Urothelium cell line (cell line): ENCODE measurements at places on chromosomes 7 and 10.

GRCh38 chr10:113132591-113133121 is 182.6 kb downstream of the TCF7L2 start:
- peak; percentile 18 for DNase-seq

- no peak for DNase-seq
Measured at GRCh38 chr10:50794490-50794889, 54.8 kb downstream of the ASAH2B start.

DNA sequence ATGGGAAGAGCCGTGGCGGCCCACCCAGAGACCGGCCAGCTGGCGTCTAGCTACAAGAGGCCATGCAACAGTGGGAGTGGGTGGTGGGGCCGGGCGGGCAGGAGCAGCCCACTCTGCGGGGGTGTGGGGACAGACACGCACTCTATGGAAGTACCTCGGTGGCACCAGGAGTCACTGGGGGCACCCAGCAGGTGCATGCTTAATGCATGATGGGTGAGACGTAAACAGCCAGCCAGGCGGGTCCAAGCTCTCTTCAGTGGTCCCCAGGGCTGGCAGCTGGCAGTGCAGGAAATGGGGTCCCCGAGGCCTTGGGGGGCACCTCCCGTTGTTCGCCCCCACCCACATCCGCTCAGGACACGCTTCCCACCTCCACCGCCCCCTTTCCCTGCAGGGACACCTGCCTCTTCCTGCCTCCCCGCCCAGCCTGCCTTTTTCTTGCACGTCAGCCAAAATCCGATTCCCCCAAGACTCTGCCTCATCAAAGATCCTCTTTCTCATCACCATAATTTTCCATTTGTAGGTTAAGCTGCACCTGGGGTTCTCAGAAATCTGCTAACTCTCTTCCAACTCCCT is 22.6 kb upstream of the PSMG3 start:
- no peak for DNase-seq

DNA sequence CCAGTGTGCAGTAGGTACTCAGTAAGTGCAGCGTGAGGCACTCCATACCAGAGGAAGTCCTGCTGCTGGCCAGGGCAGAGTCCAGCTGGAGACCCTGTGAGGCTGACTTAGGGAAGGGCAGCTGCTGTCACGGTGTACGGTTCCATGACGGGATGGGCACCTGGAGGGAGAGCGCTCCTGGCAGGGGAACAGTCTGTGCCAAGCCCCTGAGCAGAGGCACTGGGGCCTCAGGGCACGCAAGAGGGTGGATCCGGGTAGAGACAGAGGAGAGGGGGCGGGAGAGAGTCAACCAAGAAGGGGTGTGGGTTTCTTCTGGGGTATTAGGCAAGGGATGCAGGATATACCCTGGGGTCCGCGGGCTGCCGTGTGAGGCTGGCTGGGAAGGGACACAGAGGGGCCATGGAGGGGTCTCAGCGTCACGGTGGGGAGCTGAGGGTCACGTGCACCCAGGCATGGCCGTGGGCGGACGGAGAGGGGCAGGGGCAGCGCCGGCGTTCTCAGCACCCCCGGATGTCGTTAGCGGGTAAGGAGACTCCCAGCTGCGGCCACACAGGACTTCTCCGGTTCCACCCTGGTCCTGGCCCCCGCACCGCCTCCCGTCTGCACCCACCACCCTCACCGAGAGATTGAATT is 70.5 kb downstream of the MICALL2 start:
- DNase-seq = no peak

DNA sequence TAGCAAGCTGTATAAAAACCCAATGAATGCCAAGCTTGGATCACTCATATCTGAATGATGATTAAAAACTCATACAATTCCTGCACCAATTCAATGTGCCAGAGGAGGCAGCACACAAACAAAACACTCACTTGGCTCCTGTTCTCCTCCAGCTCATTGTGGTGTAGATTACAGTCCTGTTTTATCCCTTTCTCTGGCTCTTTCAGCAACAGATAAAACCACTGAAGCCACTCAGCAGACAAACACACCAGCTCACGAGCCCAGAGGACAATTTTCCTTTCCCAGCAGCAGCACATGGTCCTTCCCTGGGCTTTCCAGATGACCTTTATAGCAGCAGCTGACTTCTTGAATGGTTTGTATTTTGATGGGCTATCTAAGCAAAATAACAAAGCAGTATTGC is 107.3 kb upstream of the STARD3NL start:
- DNase-seq = peak; percentile 24

- DNase-seq = no peak
Measured at GRCh38 chr7:27922907-27923641, 183.1 kb downstream of the TAX1BP1 start.

- DNase-seq = no peak
Measured at GRCh38 chr10:90912854-90913479, 7.9 kb downstream of the ANKRD1 start.
